ENCODE measurements at places on chromosomes 16 and 17.
A peak's percentile ranks its signal among the peaks of the same experiment; 100 is the strongest.

DNA sequence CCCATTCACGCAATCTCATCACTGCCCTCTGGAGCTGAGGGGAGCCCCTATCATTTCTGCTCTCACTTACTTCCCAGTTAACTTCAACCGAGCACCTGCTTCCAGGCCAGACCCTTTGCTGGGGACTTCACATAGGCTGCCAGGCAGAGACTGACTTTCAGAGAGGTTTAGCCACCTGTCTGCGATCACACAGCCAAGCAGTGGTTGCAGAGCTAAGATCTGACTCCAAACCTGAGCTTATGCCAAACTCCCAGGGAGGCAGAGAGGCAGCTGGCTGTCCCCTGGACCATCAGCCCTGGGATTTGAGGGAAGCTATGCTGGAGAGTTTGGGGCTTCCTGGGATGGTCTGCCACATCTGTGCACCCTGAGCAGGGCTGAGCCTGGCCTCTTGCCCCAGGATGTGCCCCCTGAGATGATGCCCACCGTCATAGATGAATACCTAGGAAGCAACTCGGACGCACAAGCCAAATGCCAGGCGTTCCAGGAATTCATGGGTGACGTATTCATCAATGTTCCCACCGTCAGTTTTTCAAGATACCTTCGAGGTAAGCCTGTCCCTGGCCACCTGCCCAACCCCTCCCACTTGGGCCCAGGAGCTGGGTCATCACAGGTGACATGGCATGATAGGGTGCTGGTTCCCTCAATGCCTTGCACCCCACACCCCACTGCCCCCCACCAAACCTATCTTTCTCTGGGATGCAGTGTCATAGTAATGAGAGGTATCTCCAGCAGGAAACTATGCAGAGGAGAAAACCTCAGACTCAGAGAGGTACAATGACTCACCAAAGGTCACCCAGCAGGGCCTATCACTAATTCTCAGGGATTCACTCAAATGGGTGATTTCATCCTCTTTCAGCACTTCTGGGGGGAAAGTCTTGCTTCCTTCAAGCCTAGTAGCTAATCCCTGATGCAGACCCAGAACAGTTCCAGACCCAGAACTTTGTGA is 10.0 kb downstream of the CES3 start:
- DNase-seq: no peak

GRCh38 chr17:77602883-77603640 is 355.4 kb upstream of the TNRC6C start:
- no peak for DNase-seq

- DNase-seq: peak; percentile 30
Measured at GRCh38 chr16:28168991-28169554, 42.7 kb downstream of the XPO6 start.

- no peak for DNase-seq
Measured at GRCh38 chr17:13385481-13385911, 216.2 kb downstream of the HS3ST3A1 start.

- DNase-seq: no peak
Measured at GRCh38 chr17:1908699-1909309, 79.0 kb downstream of the RPA1 start.

DNA sequence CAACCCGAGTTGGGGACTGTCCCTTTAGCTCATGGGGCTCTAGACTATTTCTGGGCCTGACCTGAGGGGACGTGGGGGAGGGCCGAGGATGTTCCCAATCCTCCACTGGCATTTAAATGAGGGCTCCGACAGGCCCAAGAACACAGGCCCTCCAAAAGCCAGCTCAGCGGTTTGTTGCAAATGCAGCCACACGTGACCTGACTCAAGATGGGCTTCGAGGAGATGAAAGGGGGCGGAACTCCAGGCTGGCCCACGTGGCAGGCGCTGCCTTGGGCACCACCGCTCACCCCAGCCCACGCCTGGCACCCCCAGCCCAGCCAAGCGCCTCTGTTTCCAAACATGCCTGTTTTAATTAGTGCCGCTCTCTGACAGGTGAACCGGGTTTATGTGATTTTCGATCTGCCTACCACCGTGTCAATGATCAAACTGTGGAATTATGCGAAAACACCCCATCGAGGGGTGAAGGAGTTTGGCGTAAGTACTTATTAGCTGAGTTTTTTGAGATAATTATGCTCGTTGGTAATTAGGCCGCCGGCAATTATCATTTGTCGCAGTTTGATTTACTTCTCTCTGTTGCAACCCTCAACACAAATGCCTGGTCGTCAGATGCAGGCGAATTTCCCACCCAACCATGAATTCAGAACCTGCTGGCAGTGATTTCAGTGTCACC is 226.7 kb downstream of the KATNIP start:
- no peak for DNase-seq

GRCh38 chr16:78956859-78957258 is 643.7 kb downstream of the MAF start:
- DNase-seq: no peak

DNA sequence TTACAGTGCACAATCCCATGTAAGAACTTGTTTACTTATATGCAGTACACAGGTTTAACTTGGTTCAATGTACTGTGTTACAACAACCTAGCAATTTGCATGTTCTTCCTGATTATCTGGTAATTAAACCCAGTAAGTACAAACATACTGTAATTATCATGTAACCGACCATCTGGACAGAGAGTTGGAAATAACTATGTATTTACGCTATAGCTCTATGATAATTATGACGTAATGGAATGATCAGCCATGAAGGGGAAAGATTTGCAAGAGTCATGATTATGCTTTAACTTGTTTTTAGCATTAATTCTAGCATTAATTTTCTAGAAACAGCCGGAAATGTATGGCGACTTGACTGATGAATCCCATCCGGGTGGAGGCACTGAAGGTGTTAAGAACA is 74.8 kb upstream of the SALL1 start:
- no peak for DNase-seq

DNA sequence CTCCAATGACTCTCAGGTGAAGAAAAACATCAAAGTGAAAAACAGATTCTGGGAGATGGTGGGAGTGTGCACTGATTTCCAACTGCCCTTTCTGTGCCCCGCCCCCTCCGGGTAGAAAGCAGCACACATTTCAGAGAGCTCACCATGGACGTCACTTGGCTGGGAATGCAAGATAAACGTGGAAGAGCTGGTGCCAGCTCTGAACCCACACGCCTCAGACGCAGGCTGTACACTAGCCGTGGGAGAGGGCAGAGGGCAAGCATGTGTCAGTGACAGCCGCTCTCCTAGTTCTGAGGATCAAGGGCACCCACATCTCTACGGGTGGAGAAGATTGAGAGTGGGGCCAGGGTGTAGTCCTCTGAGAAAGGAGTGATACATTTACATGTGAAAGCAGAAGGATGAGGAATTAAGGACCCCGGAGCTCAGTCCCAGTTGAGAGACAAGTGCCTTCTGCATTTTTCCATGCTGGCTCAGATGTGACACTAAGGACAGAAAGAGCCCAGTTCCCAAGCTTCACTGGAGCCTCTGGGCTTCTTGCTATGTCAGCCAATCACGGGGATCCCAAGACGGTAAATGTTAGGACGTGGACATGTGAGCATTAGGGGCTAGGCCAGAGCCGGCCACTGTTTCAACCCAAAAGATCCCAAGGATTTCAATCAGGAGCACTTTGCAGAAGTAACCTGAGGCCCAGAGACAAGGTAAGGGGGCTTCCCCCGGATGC is 101.3 kb downstream of the ZFHX3 start:
- DNase-seq: no peak

GRCh38 chr16:79932572-79932971 is 332.0 kb upstream of the MAF start:
- no peak for DNase-seq

DNA sequence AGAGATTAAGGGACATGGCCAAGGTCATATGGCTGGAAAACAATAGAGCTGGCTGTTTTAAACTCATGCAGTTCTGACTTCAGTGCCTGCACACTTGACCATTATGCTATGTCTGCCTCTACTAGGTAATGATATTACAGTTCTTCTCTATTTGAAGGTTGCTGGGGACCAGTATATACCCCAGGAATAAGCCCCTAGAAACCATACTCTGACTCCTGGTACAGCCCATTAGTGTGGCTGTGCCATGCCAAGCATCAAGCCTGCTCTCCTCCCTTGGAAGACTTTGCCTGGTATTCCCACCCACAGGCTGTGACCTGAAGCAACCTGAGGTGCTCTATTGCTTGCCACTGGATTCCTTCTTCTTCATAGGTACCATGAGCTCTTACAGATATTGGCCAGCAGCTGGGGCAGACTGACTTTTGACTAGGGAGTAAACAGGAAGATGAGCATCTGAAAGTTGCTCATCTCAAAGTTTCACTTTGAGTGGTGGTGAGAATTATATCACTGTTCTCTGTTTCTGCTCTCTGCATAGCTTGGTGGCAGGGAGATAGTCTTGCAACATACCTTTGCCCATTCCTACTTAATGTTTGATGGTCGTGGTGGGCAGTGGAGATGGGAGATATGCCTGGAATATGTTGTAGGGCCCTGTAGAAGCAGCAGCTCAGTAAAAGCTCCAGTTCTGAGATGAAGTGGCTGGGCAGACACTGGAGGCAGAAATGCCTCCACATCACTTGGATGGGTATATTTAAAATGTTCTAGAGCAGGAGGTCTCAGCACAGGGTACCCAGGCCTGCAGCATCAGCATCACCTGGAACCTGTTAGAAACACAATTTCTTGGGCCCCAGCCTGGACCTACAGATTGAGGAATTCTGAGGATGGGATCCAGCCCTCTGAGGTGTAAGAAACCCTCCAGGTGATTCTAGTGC is 274.7 kb downstream of the HS3ST4 start:
- DNase-seq: no peak

- no peak for DNase-seq
Measured at GRCh38 chr17:80836971-80837481, 154.6 kb upstream of the CHMP6 start.
